ENCODE measurements at places on chromosomes 3 and 15. TPM values are rescaled to one million over a fixed set of nuclear protein-coding genes. Genes with fewer than 3 reads are reported as not detected.

SSR3 gene
- 71.5 TPM for total RNA-seq

CHRNA7 gene
- total RNA-seq, result 0.52 TPM

DAZL gene
- not detected for total RNA-seq

TEX55 gene
- not detected for total RNA-seq

ISG20 gene
- total RNA-seq, result 0.52 TPM

GATM gene
- 309 TPM for total RNA-seq

GRM7 gene
- total RNA-seq, result 1.0 TPM

C3orf49 gene
- total RNA-seq, result not detected

GPR87 gene
- not detected for total RNA-seq

IQCH gene
- 3.1 TPM for total RNA-seq

ILDR1 gene
- not detected for total RNA-seq

GOLGA6L7 gene
- not detected for total RNA-seq

MAP6D1 gene
- 14.1 TPM for total RNA-seq

TMCO5A gene
- total RNA-seq, result not detected

CD200R1 gene
- 5.7 TPM for total RNA-seq

CHST2 gene
- 6.8 TPM for total RNA-seq

PDCD7 gene
- 11.5 TPM for total RNA-seq

FBLN2 gene
- total RNA-seq, result 35.5 TPM

RASSF1 gene
- 17.7 TPM for total RNA-seq

AGBL1 gene
- 31.3 TPM for total RNA-seq

ROPN1 gene
- not detected for total RNA-seq

SLC28A2 gene
- not detected for total RNA-seq

TSC22D2 gene
- total RNA-seq, result 12.0 TPM

NPAP1 gene
- total RNA-seq, result not detected

PPP1R14D gene
- total RNA-seq, result not detected

DLG1 gene
- 62.1 TPM for total RNA-seq

VILL gene
- total RNA-seq, result 7.8 TPM

ZSCAN29 gene
- total RNA-seq, result 28.7 TPM

TGFBR2 gene
- 44.9 TPM for total RNA-seq

UBP1 gene
- total RNA-seq, result 34.4 TPM

SLC6A1 gene
- total RNA-seq, result 2.6 TPM

SLCO2A1 gene
- 0.52 TPM for total RNA-seq

THSD4 gene
- total RNA-seq, result 15.7 TPM

PRR20G gene
- total RNA-seq, result not detected

CCR4 gene
- total RNA-seq, result not detected

TM6SF1 gene
- total RNA-seq, result 28.7 TPM

GOLGA8N gene
- 5.2 TPM for total RNA-seq

GALNT15 gene
- total RNA-seq, result 3.7 TPM

MBD4 gene
- 7.8 TPM for total RNA-seq

MNS1 gene
- total RNA-seq, result 0.52 TPM
